ENCODE measurements at places on chromosomes 3 and 15.

DNA sequence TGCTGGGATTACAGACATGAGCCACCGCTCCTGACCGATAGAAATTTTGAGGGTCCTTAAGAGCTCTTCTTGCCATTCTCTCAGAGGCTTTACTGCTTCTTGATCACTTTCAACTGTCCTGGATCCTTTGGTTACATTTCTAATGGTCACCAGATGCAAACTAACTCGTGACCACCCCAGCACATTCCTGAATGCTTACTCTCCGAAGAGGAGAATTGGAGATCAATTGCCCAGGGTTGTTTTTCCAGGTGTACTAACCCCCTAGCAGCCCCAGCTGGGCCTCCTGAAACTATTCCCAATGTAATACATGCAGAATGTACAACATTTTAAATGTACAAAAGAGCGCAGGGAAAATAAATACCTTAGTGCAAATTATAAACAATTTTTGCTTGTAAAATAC lies 65.1 kb upstream of the TBL1XR1 start:
- DNase-seq = no peak

DNA sequence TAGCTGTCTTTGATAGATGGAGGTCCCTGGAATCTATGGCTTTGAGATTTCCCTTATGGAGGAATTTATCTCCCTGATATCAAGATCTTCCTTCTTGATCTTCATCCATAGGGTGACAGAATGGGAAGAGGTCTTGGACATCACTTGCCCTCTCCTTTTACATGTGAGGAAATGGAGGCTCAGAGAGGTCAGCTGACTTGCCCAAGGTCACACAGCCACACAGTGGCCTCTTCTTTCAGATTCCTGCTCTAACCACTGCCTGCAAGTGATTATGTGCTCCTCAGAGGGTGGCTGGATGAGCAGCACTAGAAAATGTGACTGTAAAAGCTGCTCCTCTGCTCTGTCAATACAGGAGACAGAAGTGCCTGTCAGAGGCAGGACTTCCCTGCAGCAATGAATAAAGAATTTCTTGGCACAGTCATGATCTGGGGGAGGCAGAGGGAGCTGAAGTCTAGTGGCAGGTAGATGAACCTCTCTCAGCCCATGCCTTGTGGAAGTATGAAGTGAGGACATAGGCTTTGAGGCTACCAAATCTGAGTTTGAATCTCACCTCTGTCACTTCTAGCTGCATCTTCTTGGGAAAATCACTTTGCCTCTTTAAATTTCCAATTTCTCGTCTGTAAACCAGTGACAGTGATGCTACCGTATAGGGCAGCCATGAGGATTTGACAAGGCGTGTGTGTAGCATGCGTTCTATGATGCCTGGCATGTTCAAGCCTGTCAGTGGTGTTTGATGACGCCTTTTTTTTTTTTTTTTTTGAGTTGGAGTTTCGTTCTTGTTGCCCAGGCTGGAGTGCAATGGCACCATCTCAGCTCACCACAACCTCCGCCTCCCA lies 12.0 kb downstream of the SSUH2 start:
- DNase-seq = no peak

DNA sequence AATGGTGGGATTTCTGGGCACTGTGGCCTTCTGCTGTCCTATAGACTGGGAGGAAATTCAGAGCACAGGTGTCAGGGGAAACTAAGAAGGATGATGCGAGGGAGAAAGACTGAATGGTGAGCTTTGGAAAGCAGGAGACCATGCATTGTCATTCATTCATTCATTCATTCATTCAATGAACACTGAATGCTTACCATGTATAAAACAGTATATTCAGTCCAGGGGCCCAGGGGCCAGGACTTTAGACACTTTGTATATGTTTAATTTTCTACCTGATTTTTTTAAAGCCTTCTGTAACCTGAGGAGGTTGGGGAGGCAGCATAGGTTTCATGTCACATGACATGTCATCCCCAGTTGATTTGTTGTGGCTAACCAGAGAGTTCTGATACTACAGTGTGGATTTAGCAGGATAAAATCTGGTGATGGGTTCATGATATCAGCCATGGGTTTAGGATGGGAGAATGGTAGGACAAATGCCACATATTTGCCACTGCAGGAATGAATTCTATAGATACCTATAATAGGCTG lies 57.7 kb upstream of the ATG7 start:
- DNase-seq = no peak

- DNase-seq = no peak
These were observed 8.6 kb downstream of the PLA2G4E start for GRCh38 chr15:42012241-42012640.

GRCh38 chr3:43161684-43162229 lies 55.9 kb upstream of the POMGNT2 start:
- DNase-seq = no peak

- DNase-seq = peak; percentile 25
These were observed 69.6 kb downstream of the ASB7 start for GRCh38 chr15:100671858-100672543.

DNA sequence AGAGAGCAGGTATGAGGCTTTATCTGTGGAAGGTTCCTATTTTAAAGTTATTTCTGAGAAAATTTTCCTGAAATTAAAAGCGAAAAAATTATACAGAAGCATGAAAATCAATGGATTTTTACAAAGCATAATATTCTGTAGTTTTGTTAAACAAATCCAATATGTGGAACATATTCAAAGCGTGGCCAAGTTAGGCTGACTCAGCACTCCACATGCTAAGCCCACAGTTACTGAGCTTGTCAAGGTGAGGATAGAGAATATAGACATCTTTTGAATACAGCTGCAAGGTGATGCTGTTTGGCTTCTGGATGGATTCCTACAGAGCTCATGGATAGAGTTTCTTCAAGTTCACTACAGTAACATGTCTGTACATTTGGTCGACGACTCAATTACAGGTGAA lies 302.5 kb downstream of the C3orf38 start:
- no peak for DNase-seq

DNA sequence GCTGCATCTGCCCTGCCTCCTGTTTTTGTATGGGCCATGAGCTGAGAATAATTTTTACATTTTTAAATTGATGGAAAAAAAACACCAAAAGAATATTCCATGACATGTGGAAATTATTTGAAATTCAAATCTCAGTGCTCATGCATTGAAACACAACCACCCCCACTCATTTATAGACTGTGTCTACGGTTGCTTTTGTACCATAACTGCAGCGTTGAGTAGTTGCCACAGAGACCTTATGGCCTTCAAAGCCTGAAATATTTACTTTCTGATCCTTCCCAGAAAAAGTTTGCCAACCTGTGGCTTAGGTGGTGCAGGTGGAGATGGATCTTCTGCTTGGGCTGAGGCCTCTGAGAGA lies 28.1 kb downstream of the ARNT2 start:
- DNase-seq = no peak

- DNase-seq = no peak
These were observed 10.4 kb downstream of the THBS1 start for GRCh38 chr15:39591141-39591895.

GRCh38 chr3:12394569-12395271 lies 89.6 kb upstream of the TSEN2 start:
- DNase-seq = no peak

DNA sequence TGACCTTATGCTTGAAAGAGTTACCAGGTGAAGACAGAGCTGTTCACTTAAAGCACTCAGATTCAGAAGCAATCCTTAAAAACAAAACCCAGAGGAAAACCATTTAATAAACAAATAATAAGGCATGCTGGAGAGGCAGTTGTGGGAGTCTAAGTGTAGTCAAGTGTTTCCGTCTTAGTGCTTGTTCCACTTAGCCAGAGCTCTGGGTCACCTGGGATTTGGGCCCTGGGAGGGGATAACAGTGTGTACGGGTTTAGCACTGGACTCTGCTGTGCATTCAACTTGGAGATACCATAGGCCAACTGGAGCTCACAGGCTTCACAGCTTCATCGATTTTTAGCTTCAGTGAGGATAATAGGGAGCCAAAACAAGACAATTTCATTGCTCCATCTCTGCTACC lies 444.6 kb downstream of the CNTN4 start:
- no peak for DNase-seq

DNA sequence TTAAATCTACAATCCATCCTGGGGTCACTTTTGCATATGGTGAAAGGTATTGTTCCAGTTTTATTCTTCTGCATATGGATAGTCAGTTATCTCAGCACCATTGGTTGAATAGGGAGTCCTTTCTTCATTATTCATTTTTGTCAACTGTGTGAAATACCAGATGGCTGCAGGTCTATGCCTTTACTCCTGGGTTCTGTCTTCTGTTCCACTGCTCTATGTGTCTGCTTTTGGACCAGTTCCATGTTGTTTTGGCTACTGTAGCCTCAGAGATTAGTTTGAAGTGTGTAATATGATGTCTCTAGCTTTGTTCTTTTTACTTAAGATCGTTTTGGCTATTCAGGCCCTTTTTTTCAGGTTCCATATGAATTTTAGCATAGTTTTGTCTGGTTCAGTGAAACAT lies 795.8 kb downstream of the OTOL1 start:
- DNase-seq = no peak

DNA sequence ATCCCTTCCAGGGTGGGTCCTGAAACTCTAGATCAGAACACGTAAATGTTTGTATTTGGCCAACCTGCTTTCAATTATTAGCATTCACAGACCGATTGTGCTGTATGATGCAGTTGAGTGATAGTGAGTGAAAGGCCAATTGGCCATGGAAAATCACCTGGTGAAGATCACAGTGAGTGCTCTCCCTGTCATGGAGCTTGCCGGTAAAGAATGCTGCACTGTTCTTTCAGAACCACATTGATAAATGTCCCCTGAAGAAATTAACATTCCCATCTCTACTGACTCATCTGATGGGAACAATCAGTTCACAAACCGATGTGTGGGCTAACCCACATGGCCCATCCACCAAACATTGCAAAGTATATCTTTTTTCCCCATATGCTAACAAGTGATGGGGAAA lies 324.8 kb upstream of the TBL1XR1 start:
- no peak for DNase-seq

- no peak for DNase-seq
These were observed 376.5 kb upstream of the TPM1 start for GRCh38 chr15:62666046-62666445.

GRCh38 chr3:96491023-96491422 lies 323.4 kb upstream of the EPHA6 start:
- no peak for DNase-seq

DNA sequence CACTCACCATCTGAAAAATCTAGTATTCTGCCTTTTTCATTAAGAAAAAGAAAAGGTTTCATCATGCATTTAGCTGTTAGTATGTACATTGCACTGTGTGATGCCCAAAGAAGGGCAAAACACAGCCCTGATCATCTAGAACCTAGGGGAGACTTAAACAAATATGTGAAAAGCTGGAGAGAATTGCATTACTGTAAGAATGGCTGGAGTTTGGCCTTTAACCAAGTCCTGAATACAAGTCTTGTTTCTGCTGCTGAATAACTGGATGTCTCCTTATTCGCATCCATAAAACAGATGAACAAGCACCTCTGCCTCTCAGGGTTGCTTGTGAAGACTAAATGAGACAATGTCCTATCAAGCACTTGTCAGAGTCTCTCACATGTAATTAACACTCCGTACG lies 233.4 kb upstream of the LRTM1 start:
- DNase-seq = no peak

GRCh38 chr3:25426408-25426807 lies 1.7 kb upstream of the RARB start:
- DNase-seq = no peak

Data from common myeloid progenitor, CD34-positive (primary cell).